ENCODE measurements at places on chromosomes 5 and 9.

DNA sequence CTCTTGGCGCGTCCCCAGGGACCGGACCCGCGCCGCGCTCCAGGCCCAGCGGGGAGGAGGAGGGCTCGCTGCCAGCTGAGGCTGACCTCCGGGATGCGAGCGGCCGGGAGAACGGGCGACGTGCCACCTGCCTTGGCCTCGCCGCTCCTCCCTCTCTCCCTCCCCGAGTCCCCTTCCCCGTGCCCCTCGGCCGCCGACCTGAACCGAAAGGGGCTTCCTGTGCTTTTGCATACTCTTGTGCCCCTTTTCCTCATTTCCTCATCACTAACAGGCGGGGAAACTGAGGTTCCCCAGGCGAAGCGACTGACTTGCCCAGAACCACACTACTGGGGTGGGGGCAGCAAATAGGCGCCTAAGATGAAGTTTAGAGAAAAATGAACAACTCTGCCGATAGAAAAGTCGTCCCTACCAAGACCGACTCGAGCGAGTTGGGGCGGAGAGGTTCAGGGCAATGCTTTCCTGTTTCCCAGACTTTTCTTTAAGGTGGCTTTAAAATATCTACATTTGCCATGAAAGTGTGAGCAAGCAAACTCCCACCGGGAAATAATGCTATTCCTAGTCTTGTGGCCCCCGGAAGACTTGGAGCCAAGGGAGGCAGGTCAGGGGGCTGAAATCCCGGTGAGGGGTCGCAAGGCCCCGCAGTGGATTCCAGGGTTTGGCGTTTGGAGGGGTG, 580 bp upstream of the DUSP1 start:
- no peak for DNase-seq

DNA sequence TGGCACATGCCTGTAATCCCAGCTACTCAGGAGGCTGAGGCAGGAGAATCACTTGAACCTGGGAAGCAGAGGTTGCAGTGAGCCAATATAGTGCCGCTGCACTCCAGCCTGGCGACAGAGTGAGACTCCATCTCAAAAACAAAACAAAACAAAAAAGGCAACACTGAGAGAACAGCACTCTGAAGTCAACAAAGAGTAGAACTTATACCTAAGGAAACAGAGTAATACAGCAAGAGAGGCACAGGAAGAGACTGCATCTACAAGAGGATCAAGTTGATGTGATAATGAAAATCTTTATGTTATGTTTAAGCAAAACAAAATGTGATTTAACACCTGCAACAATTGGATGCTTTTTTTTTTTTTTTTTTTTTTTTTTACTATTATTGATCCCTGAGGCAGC, 33.1 kb downstream of the FYB1 start:
- no peak for DNase-seq

DNA sequence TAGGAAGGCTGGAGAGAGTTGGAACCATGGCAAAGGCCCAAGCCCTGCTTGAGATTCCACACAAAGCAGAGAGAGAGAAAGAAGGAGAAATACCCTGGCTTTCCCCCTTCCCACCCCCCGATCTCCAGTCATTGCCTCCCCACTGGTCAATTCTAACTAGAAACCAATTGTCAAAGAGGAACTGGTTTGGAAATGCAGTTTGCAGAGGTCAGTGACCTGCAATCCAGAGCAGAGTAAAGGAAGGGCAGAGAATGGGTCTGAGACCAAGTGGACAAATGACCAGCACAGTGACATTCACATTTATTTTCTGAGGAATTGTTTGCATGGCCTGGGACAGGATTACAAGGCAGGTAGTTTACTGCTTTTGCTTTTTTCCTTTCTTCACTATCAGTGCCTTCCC, 37.5 kb upstream of the ZFYVE16 start:
- no peak for DNase-seq

DNA sequence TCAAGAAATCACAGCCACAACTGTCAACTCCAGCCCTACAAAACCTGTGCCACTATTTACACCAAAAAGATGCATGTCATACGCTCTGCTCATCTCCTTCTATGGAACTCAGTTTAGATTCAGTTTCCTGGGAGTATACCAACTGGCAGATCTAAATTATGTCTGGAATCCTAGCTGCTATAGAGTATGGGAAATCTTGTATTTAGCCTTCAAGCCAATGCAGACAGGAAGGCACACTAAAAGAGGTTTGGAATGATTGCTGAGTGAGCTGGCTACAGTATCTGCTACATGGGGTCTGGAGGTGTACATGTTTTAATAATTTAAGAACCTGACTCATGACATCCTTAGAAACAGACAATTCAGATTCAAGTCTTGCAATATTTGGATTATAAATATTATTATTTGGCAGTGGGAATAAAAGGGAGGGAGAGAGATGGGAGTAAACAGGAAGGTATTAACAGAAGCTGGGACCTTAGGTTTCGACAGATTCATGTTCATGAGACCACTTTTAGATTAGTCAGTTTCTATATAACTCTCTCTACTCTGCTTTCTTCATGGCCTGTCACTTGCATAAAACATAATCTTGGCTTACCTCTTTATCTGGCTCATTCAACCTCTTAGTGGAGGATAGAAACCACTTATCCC, 178.8 kb upstream of the HAPLN1 start:
- DNase-seq = no peak

Measured in NT2/D1 (cell line).